Amniotic epithelial cell (primary cell): ENCODE measurements at places on chromosomes 3 and 15.

- DNase-seq = peak; percentile 88
These were observed 137.3 kb upstream of the UBE2E1 start for GRCh38 chr3:23668430-23668904.

- DNase-seq = no peak
These were observed 25.5 kb downstream of the ZXDC start for GRCh38 chr3:126450219-126450618.

DNA sequence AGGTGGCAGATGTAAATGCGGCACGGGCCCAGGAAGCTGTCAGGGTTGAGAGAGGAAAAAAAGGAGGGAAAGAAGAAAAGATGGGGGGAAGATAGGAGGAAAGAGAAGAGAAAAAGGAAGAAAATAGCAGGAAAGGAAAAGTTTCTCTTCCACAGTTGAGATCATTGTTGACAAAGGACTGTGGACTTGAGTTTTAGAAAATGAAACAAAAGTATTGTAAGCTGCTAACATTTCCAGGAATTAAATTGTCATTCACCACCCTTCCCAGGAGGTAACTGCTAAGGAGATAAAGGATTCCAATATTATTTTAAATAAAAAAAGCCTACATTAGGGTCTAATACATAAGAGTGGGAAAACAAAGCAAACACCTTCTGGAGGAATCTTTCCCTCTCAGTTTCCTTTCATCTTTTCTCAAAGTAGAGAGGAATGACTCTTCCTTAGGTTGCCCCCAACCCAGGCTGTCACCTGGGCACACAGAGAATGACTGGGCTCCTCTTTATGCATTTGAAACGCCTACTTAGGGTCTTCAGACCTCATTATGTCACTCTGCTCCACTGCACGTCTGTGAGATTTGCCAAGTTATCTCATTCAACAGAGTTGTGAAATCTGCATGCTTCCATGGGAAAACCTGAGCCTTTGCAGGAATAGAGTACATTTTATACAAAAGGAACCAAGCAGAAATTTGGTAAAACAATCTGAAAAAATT is 194.0 kb downstream of the TNIK start:
- DNase-seq = peak; percentile 67

DNA sequence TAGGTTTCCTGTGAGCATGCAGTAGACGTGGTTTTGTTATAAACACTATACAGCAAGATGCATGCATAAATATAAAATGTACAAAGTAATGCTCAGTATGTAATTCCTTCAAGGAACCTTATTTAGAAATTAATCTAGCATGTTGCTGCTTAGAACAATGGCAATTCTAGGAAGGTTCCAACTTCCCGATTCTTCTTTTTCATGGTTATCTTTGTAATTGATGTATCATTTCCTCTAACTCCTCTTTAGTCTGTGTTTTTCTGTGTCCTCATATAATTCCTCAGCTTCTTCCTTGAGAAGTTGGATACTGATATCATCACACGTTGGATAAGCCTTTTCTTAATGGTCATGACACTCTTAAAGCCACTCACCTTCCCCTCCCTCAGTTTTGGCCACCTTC is 3.5 kb downstream of the TSEN2 start:
- no peak for DNase-seq

GRCh38 chr15:100703032-100703578 is 100.7 kb downstream of the ASB7 start:
- DNase-seq = peak; percentile 56
